Activated CD4-positive, alpha-beta T cell treated with anti-CD3 and anti-CD28 coated beads, Interleukin-2, amount 50 U/mL, for 48 hours (primary cell): ENCODE measurements at places on chromosomes 4 and X.
A peak's percentile ranks its signal among the peaks of the same experiment; 100 is the strongest.

DNA sequence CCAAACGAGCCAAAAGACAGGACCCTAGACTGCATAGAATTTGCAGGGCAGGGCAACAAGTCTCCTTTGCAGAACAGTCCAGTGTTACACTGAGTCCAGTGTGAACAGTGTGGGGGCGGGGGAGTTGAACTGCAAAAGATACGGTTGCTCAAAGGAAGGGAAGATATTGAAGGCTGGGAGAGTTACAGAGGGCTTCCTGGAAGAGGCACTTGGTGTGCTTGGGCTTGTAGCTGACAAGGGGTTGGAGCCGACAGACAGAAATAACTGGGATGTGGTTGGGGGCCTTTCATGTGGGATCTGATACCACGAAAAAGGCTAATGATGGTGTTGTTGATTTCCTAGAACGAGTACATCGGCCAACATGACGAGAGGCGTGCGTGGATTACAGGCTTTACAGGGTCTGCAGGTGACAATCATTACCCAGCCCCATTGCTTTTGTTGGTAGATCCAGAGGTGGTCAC, 6.1 kb downstream of the XPNPEP2 start:
- peak; percentile 25 for DNase-seq

- DNase-seq = no peak
Observed at GRCh38 chr4:184166736-184167135, 50.9 kb downstream of the ENPP6 start.

GRCh38 chrX:43096830-43097229, 318.9 kb upstream of the PPP1R2C start:
- no peak for DNase-seq

- no peak for DNase-seq
Observed at GRCh38 chr4:171067422-171067821, 745.8 kb upstream of the GALNTL6 start.

GRCh38 chr4:182764642-182765041, 152.5 kb downstream of the DCTD start:
- no peak for DNase-seq

DNA sequence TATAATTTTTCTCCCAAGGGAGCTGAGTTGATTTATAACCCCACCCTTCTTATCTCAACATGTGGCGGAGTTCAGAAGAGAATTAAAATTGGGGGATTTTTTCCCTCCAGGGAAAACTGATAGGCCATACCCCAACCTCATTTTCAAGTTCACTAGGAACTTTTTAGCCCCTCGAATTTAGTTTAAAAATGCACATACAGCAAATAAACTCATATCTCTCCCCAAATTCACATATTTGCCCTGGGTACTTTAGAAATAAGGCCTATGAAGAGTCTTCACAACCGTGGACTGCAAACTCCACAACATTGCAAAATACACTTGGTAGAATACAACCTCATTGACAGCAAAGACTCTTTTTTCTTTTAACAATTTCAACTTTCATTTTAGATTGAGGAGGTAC, 206.7 kb upstream of the LEF1 start:
- DNase-seq = no peak

DNA sequence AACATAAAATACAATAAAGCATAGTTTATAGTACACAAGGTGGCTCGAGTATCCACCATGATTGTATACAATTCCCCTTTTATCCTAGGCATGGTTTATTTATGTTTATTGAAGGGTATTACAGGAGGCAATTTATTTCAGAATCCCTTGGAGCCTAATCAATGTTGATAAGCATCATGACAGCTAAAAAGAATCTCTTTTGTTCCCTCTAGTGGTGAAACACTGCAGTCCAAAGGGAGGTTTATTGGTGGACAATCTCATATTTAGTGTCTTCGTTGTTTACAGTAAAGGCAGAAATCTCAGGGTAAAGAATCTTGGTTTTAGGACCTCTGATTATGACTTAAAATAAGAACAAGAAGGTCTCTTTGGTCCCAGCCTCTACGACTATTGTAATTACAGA, 1712.5 kb downstream of the C4orf33 start:
- no peak for DNase-seq

- no peak for DNase-seq
Observed at GRCh38 chr4:145535202-145535601, 53.5 kb downstream of the SMAD1 start.

DNA sequence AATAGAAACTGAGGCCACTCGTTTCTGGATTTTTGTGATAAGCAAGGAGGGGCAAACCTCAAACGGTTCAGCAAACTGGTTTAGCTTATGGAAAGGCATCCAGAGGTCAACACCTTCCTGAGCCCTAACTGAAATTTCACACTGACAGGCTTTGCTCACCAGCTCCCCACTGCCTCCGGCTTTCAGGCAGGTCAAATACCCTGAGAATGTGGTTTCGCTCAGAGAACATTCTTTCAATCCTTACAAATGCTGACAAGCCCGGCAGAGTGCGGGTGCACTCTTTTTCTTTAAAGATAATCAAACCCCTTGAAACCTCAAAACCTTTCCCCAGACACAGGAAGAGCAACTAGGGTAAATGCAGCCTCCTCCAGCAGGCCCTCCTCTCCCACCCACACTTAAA, 41.5 kb downstream of the CD40LG start:
- no peak for DNase-seq

- peak; percentile 81 for DNase-seq
Observed at GRCh38 chrX:30735839-30736238, 82.6 kb downstream of the GK start.

DNA sequence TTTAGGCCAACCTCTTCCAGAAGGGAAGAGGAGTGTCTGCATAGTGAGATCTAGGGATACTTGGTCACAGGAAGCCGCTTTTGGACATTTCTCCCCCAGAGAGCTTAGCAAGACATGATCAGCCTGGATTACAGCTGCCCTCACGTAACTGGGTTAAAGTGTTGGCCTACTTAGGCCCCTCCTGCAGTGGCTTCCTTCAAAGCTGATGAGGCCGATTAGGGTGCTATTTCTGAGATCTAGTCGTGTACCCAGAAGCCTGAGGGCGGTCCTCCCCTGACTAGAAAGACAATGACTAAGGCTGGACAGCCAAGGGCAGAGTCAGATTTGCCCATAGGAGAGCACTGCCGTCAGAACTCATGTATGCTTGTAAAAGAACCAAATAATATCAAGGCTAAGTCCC, 135.0 kb downstream of the AMMECR1 start:
- no peak for DNase-seq

DNA sequence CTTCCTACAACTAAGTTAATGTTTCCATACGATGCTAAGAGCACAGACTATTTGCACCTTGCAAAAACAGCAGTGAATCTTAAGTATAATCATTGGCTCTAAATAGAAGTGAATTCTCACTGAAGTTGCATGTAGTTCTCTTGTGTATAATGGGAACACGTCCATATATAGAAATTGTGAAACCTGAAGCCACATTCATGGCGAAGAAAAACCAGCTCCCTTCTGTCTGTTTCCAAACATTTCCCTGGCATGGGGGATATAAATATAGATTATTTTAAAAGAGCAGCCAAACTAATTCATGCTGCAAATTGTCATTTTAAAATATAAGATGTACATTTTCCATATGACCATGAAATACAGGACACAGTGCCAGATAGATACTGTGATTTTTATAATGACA, 71.1 kb downstream of the TRAM1L1 start:
- no peak for DNase-seq

DNA sequence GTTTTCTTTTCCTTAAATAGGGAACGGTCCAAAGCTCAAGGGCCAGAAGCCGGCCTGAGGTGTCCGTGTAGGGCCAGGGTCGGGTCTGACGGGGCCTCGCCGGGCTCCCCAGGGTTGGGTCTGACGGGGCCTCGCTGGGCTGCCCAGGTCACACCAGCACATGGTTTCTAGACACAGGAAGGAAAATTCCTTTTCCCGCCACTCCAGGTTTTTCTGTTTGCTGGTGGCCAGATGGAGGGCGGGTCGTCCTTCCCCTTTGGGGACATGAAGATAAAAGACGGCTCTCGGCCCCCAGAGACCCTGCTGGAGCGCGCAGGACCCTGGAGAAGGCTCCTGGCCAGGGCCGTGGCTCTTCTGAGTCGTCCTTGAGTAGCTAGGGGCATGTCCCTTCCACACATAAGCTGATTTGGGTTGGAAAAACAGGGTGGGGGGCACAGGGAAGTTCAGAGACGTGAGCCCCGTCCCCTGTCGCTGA, 35.1 kb downstream of the PIGG start:
- DNase-seq = no peak

DNA sequence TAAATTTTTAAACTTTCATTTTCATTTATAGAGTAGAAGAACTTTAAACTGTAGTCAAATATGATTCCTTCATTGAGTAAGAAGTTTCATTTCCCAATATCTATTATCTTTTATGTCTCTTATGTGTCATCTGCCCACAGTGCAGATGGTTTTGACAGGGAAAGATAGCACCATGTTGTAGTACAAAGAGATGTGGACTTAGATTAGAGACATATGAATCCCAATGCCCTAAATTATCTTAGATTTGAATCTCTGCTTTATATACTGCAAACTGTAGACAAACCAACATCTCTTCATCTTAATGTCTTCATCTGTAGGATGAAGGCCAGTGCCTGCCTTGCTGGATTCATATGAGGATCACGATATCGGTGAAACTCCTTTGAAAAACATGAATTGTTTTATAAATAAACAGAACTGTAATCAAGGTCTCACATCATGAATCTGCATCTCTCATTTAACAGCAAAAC, 217.5 kb downstream of the BANK1 start:
- DNase-seq = no peak

DNA sequence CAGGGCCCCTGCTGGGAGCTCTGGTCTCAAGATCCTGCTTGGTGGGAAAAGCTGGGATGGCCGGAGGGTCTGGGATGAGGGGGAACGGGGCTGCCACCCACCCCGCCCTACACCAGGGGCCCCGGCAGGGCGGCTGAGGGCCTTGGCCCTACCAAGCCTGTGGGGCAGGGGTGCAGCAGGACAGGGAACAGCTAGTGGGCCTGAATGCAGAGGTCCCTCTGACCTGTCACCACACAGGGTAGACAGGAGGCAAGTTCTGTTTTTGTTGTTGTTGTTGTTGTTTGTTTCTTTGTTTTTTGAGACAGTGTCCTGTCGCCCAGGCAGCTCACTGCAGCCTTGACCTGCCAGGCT, 332 bp upstream of the RENBP start:
- no peak for DNase-seq

DNA sequence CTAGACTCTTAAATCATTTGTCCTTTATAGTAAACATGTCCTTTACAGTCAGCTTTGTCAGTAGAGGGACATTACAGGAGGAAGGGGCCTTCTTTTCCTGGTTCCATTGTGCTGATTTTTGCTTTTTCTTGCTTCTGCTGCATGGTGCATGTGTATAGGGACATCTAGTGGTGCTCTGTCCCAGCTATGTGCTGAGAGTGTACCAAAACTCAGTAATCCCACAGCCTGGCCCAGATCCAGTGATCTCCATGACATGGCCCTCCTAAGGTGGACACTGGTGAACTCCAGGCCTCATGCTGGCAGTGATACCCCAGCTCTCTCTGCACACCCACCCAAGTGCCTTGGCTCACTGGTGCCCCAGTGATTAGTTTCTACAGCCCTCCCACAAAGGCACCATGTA, 45.2 kb downstream of the MAGEB17 start:
- DNase-seq = no peak
